Activated CD4-positive, alpha-beta T cell treated with anti-CD3 and anti-CD28 coated beads, Interleukin-2, amount 50 U/mL, for 48 hours (primary cell): ENCODE measurements at places on chromosomes 6 and 20.

GRCh38 chr6:26275663-26276062 is 89.3 kb upstream of the BTN3A2 start:
- no peak for DNase-seq

- DNase-seq: no peak
These were observed 79.4 kb upstream of the PRSS16 start for GRCh38 chr6:27168108-27168507.

DNA sequence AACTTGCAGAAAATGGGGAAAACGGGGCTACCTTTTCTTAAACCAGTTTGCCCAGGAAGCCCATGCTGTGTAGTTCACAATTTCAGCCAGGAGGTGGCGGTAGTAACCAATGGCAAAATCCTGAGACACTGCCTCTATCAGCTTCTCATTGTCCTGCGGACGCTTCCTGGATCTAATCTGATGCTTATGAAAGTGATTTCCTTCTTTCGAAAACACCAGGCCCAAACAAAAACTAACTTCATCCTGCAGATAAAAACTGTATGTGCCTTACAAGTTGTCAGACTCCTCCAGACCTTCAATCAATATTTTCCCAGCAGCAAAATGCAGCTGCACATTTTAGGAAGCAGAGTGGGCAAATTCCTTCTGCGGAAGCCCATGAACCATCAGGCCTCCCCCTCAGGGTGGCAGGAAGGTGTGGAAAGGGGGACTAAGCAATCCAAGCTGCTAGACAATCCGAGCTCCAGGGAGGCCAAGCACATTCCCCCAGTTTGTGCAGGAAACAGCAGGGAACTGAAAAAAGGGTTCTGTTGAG is 88.5 kb downstream of the LY86 start:
- peak; percentile 85 for DNase-seq

- DNase-seq: no peak
These were observed 189.5 kb downstream of the IBTK start for GRCh38 chr6:82057846-82058554.

- no peak for DNase-seq
These were observed 600.0 kb upstream of the CDH4 start for GRCh38 chr20:60652046-60652445.

DNA sequence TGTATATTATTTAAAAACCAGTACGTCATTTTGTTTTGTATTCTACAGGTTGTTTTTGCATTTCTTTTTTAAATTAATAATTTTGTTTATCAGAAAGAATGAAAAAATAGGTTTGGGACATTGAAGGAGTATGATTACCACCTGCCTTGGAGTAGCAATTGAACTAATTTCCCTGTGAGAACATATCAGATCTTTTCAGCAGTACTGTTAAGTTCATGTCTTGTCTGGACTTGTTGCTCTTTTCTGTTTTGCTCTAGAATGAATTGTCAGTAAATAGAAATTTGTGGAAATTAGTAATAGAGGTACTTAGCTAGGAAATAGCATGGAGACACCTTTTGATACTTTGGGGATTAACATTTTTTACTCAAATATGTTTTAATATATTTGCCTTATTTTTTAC is 24.3 kb downstream of the HSF2 start:
- DNase-seq: no peak

GRCh38 chr6:166565084-166565967 is 21.2 kb downstream of the RAMACL start:
- no peak for DNase-seq

GRCh38 chr6:4781426-4781825 is 5.2 kb downstream of the CDYL start:
- DNase-seq: no peak

DNA sequence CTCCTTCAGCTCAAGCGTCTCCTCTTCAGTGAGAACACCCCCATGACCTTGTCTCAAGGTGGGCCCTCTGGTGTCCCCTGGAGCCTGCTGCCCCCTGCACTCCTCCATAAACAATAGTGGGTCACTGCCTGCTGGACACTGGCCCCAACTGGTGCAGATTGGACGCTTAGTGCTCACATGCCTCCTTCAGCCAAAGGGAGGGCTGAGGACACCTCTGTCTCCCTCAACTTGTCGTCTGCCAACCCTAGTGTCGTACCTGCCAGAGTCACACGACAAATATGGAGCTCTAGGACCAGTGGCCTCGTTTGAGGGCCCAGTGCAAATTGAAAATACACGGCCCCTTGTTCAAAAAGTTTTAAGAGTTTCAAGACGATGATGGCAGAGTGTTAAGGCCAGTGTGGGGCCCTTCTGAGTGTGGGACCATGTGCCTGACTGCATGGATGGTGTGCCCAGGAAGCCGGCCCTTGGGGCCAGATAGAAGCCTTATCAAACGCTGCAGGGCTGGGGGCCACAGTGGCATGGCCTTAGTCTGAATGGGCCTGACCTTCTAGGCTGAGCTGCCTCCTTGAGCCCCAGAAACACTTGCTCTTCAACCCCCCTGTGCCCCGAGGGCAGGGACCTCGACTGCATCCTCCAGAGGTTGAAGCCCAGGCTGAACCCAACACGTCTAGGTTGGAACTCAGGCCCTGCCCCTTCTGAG is 20.1 kb downstream of the APCDD1L start:
- DNase-seq: no peak

DNA sequence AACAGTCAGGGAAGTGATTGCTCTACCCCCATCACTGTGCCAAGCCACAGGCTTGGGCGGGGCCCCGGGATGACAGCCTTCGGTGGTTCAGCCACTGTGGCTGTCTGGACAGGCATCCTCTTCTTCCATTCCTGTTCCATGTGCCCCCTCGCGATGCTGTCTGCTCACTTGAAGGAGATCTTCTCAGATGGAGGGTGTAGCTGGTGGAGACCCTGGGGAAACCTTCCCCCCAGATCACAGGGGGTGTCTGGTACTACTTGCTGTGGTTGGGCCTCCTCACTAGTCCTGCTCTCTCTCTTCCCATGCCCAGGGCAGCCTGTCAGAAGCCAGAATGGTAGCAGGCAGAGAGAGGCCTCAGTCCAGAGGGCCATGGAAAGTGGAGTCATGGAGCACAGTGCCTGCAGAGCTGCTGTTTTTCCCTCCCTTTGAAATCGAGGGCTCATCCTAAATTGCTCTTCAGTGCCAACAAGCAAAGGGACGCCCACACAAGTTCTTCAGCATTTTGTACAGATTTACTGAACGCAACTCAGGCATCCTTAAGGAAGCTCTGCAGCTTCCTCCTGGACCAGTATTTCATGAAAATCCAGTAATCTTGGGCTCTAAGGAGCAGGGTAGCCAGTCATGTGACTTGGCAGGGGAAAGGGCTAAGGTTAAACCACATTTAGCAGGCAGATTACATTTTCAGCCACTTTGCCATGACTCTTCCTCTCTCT is 326.6 kb downstream of the ZFAND3 start:
- DNase-seq: no peak

GRCh38 chr20:23178806-23179205 is 92.7 kb upstream of the CD93 start:
- DNase-seq: no peak

GRCh38 chr6:23655525-23655924 is 470.5 kb upstream of the NRSN1 start:
- no peak for DNase-seq
